ENCODE measurements at places on chromosomes 6 and 20. TPM values are rescaled to one million over a fixed set of nuclear protein-coding genes. Genes with fewer than 3 reads are reported as not detected.

CDH22 gene
- not detected for total RNA-seq

DNA sequence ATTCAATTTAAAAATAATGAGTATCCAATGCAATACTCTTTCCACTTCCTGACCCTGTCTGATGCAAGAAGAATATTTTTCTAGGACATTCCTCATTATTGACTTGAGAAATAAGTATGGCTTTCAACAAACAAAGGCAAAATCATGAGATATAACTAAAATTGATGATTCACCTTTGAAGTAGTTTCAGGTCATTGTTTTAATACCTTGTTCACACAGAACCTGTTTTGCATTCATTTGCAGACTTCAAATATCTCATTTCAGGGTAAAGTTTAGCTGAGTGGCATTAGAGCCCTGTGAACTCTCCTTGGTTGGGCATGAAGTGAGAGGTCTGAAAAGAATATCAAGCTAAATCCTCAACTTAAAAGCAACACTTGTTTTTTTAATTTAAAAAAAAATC lies 309.2 kb downstream of the NRN1 start:
- no peak for DNase-seq

DNA sequence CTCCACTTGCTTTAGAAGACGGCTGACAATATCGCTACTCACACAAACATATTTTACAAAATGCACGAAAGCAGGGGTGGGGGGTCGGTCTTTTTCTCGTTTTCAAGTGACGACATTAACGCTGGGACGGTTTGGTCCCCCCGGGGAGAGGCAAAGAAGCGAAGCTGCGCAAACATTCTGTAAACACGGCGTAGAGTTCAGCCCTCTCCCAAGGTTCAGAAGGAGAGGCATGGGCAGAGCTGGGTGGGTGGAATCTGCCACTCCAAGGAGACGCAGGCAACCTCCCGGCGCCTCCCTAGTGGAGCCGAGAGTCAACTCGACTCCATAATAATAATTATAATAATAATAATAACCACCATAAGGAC lies 2.4 kb downstream of the NKX2-2 start:
- no peak for DNase-seq

- DNase-seq = no peak
Measured at GRCh38 chr6:62045502-62045901, 240.5 kb downstream of the KHDRBS2 start.
